Upper lobe of right lung (tissue), 1 donor: ENCODE measurements at places on chromosomes 3 and 15. TPM values are rescaled to one million over a fixed set of nuclear protein-coding genes. Genes with fewer than 3 reads are reported as not detected.

PLD1 gene
- total RNA-seq, result 25.4 TPM

SEMA5B gene
- total RNA-seq, result 2.3 TPM

SAMD7 gene
- not detected for total RNA-seq

MAP6D1 gene
- total RNA-seq, result 1.2 TPM

DNA sequence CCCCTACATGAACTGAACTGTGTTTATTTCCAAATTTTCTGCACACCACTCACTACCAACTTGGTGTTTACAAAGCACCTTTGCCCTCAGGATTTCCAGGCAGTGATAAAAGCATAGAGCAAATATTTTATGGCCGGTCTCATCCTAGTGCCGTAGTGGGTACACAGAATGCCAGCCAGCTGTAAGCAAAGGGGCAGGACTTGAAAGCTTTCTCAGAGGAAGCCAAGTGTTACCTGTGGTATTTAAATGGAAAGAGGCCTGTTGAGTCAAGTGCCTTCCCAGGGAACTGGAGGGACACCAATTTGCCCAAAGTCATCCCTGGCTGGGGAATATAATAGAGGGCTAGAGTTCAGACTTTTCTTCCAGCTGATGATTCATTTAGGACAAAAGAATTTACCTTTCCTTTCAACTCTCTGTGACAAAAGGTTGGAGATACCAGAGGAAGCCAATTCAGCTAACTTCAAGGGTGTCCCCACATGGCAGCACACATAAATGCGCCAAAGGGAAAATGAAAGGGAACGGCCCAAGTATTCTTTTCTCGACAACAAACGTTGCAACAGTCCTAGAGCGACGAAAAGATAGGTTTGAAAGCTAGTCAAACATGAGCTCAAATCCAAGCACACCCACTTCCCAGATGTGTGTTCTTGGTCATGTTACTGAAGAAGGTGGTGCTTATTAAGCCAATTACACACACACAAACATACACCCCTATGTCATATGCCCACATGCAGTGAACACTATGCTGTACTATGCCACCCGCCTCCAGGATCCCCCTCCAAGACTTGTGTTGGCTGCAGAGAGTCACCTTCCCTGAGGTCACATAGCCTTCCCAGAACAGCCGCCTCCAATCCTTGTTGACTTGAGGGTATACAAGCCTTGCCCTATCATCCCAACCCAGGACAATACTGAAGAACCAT lies 27.7 kb downstream of the MAGI1 start:
- no peak for DNase-seq

DNA sequence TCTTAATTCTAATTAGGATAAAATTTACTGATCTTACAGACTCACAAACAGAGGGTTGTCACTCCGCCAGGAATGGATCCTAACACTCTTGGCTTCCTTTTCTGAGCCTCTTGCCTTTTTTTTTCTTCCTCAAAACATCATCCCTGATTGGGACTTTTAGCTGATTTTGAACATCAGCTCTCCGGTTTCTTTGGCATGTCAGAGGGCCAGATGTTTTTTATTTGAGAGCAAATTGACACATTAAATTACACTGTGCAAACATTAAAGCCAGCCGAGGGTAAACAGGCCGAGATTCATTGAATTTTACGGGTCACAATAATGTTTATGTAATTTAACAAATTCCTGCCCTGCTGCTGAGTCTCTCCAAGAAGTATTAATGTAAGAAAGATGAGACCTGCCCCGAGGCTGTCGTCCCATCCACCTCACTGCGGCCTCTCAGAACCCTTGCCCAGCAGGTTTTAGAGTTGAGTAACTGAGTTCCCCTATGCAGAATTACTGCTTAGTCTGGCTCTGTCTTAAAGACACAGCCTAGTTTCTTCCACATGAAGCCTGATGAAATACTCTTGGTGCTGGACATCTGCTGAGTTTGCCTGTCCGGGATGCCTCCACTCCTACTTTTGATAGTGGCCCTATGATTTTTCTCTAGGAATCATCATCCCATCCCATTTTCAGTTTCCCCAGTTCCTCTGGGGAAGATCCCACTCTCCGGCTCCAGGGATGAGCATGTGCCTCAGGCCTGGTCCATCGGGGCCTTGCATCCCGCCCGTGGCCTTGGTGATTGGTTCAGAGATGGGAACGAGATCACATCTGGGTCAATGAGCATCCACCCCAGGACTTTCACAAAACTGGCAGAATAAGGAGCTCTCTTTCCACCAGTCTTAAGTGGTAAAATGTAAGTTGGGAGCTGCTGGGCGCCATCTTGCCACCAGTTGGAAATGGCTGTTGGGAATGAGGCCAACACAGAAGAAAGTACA lies 226.6 kb upstream of the TLE3 start:
- no peak for DNase-seq

GRCh38 chr15:70189826-70190695 lies 92.3 kb upstream of the TLE3 start:
- DNase-seq, result no peak

- DNase-seq, result no peak
These were observed 405.9 kb upstream of the LMCD1 start for GRCh38 chr3:8095724-8096123.

DNA sequence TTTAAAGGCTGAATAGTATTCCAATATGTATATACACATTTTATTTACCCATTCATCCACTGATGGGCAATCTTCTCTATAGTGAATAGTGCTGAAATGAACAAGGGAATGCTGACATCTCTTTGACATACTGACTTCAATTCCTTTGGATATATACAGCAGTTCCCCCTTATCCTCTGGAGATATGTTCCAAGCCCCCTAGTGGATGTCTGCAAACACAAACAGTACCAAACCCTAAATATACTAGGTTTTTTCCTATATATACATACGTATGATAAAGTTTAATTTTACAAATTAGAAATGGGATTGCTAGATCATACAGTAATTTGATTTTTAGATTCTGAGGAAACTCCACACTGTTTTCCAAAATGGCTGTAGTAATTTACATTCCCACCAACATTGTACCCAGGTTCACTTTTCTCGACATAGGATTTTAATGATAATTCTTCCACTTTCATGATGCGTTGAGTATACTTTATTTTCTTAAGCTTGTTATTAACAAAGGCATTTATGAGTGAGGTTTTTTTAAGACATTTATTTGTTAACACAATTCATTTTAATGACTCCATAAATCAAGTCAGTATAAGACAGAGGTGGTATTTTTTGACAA lies 38.2 kb downstream of the VPS13C start:
- DNase-seq, result no peak
